Ovary (tissue), 10 donors: ENCODE measurements at places on chromosomes 1 and 21.

DNA sequence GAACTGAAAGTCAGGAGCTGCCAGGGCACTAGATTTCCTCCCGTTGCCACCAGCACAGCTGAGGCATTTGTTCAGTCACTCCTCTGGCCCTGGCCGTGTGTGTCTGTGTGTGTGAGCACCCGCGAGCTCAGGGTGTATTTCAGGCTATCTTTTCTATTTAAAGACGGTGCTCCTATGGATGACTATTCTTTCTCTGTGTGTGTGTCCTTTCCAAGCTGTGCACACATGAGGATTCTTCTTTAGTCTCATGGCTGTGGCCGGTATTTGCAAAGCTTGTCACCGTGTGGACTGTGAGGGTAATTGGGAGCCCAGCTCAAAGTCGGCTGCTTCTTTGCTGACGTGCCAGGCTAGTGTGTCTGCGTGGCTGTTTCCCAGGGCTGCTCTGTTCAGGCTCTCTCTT is 3.0 kb upstream of the KCND3 start:
- DNase-seq = no peak

GRCh38 chr1:113858418-113858817 is 13.1 kb downstream of the PTPN22 start:
- no peak for DNase-seq

- DNase-seq = no peak
These were observed 19.3 kb downstream of the OSBPL9 start for GRCh38 chr1:51636191-51636590.

DNA sequence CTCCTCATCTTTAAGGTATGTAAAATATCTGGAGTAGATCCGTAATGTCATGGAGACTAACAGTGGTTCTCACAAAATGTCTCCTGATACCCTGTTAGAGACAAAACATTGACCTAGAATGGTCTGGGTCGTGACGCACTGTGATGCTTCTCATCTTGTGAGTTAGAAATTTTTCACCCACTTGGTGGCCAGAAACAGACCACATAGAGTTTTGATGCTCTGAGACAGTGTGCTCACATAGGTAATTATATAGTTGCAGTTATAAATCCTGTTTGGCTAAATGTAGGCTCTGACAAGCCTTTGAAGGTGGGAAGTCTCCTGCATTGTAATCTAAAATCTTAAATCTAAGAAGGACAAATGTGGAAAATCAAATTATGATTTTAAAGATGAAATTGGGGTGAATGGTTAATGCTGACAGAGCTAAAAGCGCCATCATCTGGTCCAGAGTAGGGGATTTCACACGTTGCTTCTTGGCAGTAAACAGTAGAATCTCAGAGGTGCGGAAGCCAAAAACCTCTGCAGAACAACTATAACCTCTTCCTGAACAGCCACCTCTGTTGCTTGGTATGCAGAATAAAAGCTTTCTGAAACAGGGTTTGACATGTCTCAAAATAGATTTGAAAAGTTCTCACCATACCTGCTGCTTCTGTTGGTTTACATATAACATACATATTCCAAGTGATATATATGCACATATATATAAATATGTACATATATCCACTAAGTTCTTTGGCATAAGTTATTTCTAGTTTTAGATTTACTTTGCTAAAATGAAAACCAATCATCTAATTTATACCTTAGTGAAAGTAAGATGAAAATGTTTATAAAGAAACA is 17.1 kb downstream of the RPAP2 start:
- DNase-seq = no peak

- DNase-seq = no peak
These were observed 5.6 kb downstream of the CTSS start for GRCh38 chr1:150760013-150760412.

GRCh38 chr21:43590194-43590593 is 69.1 kb downstream of the HSF2BP start:
- DNase-seq = no peak

DNA sequence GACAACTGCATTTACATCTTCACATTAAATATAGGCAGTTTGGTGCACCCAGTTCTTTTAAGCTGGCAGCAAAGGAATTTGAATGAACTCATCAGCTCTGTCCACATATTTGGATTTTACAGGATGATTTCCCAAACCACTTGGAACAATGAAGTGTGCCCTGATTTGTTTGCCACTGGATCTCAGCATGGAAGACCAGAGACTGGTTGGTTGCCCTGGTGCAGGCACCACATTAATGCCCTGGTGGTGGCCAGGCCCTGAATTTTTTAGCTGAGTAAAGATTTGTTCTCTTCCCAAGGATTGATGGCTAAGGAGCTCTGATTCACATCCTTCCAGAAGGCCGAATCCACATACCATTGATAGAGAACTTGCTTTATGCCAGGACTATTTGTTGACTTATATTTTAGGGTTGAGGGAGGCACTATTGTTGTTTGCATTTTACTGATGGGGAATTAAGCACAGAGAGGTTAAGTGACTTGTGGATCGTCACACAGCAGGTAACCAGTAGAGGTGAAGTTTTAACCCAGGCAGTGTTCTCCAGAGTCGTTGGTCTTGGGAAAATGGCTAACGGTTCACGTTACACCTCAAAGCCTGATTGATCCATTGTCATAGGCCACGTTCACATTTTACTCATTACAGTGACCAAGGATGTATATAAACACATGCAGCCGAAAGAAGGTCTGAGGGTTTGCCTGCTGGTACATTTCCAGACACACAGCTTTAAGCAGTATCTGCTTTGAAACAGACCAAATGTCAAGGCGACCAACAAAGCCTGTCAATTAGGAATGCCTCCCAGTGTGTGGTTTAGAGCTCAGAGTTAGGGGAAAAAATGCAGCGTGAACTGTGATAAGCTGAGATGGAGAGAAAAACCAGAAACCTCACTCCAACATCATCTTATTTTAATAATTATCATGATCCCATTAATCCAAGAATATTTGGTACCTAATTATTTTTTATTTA is 50.7 kb downstream of the KAZN start:
- DNase-seq = no peak

- no peak for DNase-seq
These were observed 49.7 kb downstream of the SYF2 start for GRCh38 chr1:25182629-25183028.

DNA sequence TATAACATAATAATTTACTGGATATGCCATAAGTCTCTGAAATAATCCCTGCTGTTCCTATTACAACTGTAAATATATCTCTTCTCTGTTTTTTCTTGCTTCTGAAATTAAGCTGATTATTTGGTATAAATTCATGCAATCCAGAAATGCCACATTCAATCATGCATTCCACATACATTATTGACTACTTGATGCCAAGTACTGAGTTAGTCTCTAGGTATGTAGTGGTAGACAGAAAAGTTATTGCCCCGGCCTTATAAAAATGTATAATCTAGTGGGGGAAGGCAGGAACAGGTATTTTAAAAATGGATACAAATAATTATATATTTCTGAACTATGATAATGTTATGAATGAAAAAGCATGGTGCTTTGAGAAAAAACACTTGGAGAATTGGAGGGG is 338.6 kb upstream of the SNX7 start:
- DNase-seq = no peak

GRCh38 chr1:163170975-163171676 is 31.6 kb downstream of the RGS5 start:
- DNase-seq = no peak

- DNase-seq = no peak
These were observed 62.3 kb downstream of the CCDC185 start for GRCh38 chr1:223455470-223455869.

GRCh38 chr1:161930064-161930463 is 93.6 kb downstream of the OLFML2B start:
- no peak for DNase-seq

- no peak for DNase-seq
These were observed 1029.6 kb downstream of the TTLL7 start for GRCh38 chr1:82969340-82969739.

DNA sequence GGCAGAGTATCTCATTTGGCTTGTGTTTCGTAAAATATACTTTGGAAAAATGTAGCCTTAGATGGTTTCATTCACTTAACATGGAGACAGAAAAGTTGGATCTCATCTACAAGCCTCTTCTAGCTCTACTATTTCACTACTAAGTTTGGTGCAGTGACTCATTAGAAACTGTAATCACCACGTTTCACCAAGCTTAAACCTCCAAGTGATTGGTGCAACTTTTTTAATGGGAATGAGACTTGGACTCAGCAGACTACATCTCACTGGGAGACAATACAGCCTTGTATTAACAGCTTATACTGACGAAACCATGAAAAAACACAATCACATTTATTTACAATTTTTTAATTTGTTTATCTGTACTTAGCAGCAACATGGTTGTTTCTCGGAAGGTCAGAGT is 29.9 kb upstream of the NRIP1 start:
- no peak for DNase-seq

- DNase-seq = no peak
These were observed 17.2 kb downstream of the DPYD start for GRCh38 chr1:97903626-97904025.

DNA sequence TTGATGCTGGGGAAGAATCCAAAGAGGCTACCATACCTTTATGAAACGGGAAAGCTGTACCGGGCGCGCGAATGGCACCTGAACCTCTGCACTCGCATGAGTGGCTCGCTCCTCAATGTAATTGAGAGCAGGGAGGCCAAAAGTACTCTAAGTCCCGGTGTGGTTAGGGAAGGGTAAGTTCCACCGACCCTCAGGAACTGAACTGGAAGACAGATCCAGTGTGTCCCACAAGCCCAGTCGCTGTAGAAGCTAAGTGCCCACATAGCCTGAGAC is 1.0 kb downstream of the GATAD2B start:
- DNase-seq = no peak

DNA sequence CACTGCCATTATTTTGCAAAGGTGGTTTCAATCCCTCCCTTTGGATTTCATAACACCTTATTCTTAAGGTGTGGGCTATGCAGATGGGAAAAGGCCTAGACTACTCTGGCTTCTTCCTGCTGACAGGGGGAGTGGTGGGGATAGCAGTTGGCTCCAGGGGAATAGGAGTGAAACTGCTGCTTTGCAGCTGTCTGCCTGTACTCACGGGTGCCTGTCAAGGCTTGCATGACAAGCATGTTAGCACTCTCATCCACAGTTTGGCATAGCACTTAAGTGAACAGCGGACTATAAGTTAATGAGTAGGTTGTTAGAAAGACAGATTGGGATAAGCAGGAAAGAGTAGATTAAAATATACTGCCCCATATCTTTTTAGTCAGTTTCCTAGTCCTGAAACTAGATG is 287.5 kb upstream of the DAB1 start:
- DNase-seq = no peak

GRCh38 chr1:65804584-65804983 is 11.9 kb downstream of the PDE4B start:
- DNase-seq = no peak

GRCh38 chr1:211708006-211708405 is 32.6 kb upstream of the NEK2 start:
- no peak for DNase-seq

DNA sequence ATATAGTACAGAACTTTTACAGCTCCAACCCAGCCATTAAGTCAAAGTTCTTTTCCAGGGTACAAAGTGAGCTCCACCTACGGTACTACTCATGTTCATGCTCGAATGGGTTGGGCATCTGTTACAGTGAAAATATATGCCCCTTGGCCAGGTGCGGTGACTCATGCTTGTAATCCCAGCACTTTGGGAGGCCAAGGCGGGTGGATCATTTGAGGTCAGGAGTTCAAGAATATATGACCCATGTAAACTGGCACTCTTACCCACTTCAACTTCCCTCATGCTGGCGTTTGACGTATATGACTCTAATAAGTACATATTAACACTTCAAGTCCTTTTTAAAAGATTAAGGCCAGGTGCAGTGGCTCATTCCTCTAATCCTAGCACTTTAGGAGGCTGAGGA is 71.3 kb upstream of the PKN2 start:
- no peak for DNase-seq

DNA sequence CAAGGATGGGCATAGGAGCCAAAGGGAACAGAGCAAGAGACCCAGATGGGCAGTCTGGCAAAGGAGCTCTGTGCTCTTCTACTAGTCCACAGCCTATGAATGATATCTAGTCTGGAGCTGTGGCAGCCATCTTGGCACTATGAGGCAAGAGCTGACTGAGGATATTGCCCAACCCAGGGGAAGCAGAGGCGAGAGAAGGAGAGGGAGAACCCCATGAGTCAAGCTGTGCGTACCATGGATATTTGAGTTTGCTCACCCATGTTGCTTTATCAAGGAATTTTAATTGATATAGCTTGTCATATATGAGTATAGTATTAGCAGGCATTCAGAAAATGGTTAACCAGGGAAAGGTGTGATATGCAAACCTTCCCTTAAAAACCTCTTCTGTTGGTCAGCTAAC is 420.9 kb downstream of the PRDM2 start:
- DNase-seq = no peak

GRCh38 chr1:244271691-244272308 is 179.9 kb downstream of the ADSS2 start:
- DNase-seq = no peak

DNA sequence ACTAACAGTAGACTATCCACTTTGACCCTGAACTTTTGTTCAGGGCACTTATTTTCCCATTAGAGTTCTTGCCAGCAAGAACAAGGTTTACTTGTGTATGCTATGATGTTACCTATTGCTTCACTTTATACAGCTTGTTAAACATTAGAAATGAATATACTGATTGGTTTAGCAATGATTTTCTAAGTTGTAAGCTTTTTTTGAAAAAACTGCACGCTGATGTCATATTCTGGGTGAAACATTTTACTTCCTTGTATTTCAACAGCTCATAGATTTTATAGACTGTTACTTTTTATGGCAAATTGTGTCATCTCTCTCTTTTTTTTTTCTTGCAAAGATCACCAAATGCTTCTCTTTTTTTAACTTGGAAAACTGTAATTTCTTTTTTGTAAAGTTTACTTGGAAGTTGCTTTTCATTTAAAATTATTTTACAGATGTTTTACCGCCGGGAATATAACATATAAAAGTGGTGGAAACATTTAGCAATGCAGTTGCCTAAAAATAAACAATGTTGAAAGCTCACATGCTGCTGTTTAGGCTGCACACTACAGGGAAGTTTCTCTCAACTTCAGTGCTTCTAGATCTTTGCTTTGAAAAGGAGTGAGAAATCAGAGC is 215.3 kb upstream of the NFIA start:
- no peak for DNase-seq

DNA sequence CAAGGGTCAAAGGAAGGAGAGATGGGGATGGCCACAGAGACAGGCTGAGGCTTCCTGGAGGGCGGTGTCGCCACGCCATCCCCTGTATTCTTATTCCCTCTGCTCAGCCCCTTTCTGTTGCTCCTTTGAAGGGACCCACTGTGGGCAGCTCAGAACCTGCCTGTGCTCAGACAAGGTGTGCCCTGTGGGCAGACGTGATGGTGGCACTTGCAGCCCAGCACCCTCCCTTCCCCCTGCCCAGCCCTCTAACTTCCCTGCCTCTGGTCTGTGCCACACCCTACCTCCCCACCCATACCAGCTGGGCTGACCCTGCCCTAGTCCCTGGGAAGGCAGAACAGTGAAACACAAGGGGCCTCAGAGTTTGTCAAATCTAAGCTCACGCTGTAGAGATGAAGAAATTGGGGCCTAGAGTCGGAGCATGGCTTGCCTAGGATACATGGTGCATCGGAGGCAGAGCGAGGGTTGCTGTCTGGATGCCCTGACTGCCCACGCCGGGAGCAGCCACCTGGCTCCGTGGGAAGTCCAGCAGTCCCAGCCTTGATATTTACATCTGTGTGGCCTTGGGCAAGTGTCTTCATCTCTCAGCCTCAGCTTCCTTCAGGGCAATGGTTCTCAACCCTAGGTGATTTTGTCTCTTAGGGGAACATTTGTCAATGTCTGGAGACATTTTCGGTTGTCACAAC is 68.6 kb upstream of the RUNX3 start:
- DNase-seq = no peak
